Stimulated activated CD4-positive, alpha-beta T cell treated with anti-CD3 and anti-CD28 coated beads, Interleukin-15, amount 100 ng/mL, for 1 hour (primary cell): ENCODE measurements at places on chromosomes 1 and 21.

DNA sequence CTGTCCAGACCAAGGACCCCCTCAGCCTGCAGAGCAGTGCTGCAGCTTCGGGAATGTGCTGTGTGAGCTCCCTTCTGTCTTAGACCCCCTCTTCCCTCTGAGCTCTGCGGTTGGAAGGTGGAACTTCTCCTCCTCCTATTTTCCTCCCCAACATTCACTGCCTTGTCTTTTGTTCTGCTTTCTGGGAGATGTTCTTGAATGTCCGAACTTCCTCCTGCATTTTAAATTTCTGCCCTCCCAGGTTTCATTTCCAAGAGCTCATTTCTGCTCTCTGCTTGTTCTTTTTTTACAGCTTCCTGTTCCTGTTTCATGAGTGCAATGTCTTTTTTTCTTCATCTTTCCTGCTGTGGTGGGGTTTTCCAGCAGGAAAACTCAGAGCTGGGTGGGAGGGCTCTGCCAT lies 29.3 kb downstream of the RRP1 start:
- DNase-seq, result no peak

DNA sequence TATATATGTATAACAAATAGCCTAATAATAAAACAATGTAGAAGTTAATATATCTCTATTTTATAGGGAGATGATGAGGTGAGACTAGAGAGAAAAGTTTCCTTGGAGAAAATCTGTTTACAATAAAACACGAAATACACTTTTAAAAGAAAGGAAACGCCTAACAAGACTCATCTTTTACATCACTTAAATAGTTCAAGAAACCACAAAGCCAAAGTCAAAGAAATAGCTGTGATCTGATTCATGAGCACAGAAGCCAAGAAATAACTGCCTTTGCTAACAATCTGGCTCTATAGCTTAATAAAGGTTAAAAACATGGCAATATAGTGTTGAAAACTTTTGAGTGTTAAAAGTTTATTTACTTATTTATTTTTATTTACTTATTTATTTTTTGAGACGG lies 61.5 kb downstream of the TOR3A start:
- no peak for DNase-seq

DNA sequence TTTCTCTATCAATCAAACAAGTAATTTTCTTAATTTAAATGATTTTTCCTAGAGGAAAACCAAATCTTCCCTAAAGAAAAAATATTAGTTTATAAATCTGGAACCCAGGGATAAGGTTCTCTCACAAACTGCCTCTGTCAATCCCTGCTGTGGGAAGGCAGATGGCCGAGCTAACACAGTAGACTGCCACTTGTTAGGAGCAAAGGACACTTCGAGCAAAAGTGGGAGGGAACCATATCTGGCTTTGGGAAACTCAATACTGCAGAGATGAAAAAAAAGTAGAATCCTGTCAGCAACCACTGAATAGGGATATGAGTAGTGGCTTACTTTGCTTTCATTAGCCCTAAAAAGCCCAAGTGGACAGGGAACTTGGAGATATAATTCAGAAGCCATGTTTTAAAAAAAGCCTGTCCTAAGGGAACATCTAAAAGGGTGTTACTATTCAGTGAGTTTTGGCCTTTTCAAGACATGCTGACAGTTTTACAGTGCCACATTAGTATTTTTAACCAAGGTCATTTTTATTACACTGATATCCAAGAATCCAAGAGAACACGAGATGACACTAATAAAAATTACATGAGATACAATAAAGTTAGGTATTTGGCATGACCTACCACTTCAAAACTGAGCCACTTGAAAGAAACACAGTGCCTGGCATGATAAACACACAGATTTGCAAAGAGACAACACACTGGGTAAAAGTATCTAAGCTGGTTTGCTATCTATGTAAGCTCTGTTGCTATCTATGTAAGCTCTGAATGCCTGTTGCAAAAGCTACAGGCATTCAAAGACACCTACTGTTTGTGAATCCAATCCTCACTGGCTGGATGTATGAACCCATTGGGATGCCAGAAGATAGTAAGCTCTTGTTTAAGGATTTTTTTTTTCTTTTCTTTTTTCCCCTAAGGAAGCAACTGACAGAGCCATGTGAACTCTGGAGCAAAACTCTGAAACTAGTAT lies 21.4 kb downstream of the TEX38 start:
- no peak for DNase-seq

GRCh38 chr1:175179837-175180590 lies 12.6 kb downstream of the KIAA0040 start:
- no peak for DNase-seq

DNA sequence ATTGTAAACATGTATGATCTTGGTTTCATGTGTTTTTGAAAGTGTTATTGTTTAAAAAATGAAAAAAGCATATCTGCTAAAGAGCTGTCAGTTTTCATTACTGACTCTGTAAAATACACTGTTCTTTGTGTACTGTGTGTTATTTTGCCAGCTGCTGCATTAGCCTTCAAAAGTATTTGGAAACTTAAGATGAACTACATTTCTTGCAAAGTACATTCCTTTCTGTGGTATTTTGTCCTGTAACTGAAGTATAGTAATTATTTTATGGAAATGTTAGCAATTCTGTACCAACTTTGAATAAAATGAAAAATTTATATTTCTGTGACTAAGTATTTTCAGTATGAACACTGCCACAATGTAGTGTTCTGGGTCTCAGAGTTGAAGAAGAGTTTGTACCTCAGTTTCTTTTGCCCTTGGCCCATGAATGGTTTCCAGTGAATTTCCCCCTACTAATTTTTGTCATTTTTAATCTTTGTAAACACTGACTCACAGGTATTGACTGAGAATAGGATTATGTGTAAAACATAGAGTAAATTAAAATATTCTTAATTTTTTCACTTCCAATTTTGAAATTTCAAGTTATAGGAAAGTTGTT lies 32.7 kb downstream of the MRPS6 start:
- DNase-seq, result no peak

- DNase-seq, result no peak
These were observed 92.5 kb downstream of the GALNT2 start for GRCh38 chr1:230159580-230159979.

GRCh38 chr1:180387413-180387812 lies 115.0 kb downstream of the ACBD6 start:
- DNase-seq, result no peak

GRCh38 chr1:206116873-206117150 lies 376 bp downstream of the AVPR1B start:
- no peak for DNase-seq
